ENCODE measurements at places on chromosomes 1 and 21. TPM values are rescaled to one million over a fixed set of nuclear protein-coding genes. Genes with fewer than 3 reads are reported as not detected.

The PER3 gene
- 9.9 TPM for total RNA-seq

The KLHL21 gene
- total RNA-seq, result 44.4 TPM

The RAD54L gene
- total RNA-seq, result 2.5 TPM

The CRP gene
- total RNA-seq, result not detected

The TLR5 gene
- 0.36 TPM for total RNA-seq

The ACTN2 gene
- 1.0 TPM for total RNA-seq

The GJA4 gene
- 0.50 TPM for total RNA-seq

The RNF186 gene
- total RNA-seq, result not detected

The SNIP1 gene
- 11.0 TPM for total RNA-seq

The PPIAL4G gene
- not detected for total RNA-seq

The MCOLN3 gene
- 0.73 TPM for total RNA-seq

The TMEM52 gene
- total RNA-seq, result 0.43 TPM

The OPRD1 gene
- under 0.01 TPM for total RNA-seq

The OR2T29 gene
- not detected for total RNA-seq

The VHLL gene
- total RNA-seq, result 0.92 TPM

The ARHGEF10L gene
- 53.4 TPM for total RNA-seq

The FNDC10 gene
- 3.6 TPM for total RNA-seq

The TESK2 gene
- 1.3 TPM for total RNA-seq

The YIPF1 gene
- 20.7 TPM for total RNA-seq

The VWA5B1 gene
- total RNA-seq, result not detected

The SHISA4 gene
- 27.0 TPM for total RNA-seq

The CD1D gene
- total RNA-seq, result 0.59 TPM

The KIF17 gene
- 0.39 TPM for total RNA-seq

The HIPK1 gene
- total RNA-seq, result 31.0 TPM

The MPC2 gene
- total RNA-seq, result 16.8 TPM

The OR6K6 gene
- not detected for total RNA-seq

The ITPKB gene
- total RNA-seq, result 6.0 TPM

The AADACL3 gene
- total RNA-seq, result not detected

The GOLT1A gene
- not detected for total RNA-seq

The MIXL1 gene
- not detected for total RNA-seq

The USH2A gene
- under 0.01 TPM for total RNA-seq

The NDC1 gene
- 13.8 TPM for total RNA-seq

The IL20 gene
- total RNA-seq, result not detected

The OR6K3 gene
- total RNA-seq, result not detected

The POU3F1 gene
- total RNA-seq, result not detected

The C4BPB gene
- not detected for total RNA-seq

The HSF2BP gene
- total RNA-seq, result 2.8 TPM

The RAB13 gene
- 102 TPM for total RNA-seq

The GJA9 gene
- 0.07 TPM for total RNA-seq

The IFI44L gene
- 3.8 TPM for total RNA-seq

The KRTAP7-1 gene
- not detected for total RNA-seq

The SLAMF9 gene
- 0.59 TPM for total RNA-seq

The MNDA gene
- total RNA-seq, result not detected

The RUNX3 gene
- 0.36 TPM for total RNA-seq

The IQCC gene
- total RNA-seq, result 1.4 TPM

The OVAAL gene
- not detected for total RNA-seq

The FCGR1A gene
- total RNA-seq, result 0.20 TPM

The CLDN14 gene
- total RNA-seq, result 0.26 TPM

The ROR1 gene
- 12.6 TPM for total RNA-seq

The APCS gene
- not detected for total RNA-seq

The ELK4 gene
- total RNA-seq, result 20.5 TPM

The MYCL gene
- total RNA-seq, result 0.33 TPM
